ENCODE measurements at places on chromosomes 11 and 22.

DNA sequence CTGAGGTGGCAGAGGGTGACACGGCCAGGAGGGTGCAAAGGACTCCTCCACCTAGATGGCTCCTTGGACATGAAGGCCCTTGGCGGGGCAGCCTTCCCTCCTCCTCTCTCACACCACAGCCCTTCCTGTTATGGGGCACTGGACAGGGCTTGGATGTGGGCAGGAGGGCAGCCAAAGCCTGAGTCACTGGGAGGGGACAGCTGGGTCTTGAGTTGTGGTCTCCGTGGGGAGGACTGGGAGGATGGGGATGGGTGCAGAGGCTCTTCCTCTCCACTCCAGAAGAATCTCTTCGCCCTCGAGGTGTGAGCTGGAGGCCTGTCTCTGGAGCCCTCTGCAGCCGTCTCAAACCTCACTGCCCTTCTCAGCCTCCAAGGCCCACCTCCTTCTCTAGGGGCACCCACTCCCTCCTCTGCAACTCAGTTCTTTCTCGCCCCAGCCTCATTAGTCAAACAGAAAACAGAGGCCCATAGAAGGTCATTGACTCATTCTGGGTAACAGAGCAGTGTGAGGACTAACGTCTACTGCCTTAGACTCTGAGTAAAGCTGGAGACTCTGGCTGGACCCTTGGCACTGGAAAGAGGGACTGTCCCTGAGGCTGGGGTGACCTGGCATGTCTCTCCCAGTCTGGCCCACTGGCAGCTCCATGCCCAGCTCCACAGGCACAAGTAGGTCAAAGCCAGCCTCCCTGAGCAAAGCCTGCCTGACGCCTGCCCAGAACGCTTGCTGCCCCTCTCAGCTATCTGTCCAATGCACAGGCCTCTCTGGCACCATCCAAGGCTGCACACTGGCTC is 47.5 kb upstream of the CDON start:
- no peak for DNase-seq

GRCh38 chr11:20616920-20617319 is 17.5 kb downstream of the SLC6A5 start:
- DNase-seq: no peak

DNA sequence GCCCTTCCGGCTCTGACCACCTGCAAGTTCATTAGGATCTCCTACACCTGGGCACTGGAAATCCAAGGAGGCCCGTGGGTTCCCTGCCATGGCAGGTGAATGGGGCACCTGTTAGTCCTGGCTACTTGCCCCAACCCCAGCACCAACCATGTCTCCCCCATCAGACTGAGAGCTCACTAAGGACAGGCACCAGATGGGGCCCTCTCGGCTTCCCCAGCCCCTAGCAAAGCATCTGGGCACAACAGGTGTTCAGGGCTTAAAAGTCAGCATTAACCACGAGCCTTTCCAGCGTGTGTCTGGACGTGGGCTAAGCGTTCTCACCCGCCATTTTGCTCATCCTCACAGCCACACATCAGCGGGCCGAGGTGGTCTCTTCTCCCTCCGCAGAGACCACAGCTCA is 2.2 kb downstream of the SULT4A1 start:
- DNase-seq: no peak

DNA sequence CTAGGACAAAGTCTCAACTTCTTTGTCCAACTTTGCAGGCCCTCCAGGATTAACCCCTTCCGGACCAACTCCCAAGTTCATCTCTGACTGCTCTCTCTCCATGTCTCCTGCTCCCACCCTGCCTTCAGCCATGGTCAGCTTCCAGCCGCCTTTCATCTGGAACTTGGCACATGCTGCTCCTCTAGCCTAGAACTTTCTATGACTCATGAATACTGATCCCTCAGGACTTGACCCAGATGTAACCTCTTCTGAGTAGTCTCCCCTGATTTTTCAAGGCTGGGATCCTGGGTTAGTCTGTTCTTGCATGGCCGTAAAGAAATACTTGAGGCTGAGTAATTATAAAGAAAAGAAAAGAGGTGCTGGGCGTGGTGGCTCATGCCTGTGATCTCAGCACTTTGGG is 5.2 kb upstream of the SLC15A3 start:
- DNase-seq: no peak

DNA sequence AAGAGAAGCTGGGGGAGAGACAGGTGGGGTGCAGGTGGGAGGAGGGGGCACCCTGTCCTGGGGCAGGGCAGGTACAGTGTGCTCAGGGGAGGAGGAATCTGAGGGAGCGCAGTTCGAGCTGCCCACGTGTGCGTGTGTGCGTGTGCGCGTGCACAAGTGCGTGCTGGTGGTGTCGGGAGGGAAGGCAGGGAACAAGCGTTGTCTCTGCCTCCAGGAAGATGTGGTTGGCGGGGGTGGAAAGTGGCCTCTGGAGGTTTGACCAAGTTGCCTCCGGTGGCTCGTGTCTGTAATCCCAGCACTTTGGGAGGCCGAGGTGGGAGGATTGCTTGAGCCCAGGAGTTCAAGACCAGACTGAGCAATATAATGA is 49.9 kb upstream of the THY1 start:
- DNase-seq: no peak

DNA sequence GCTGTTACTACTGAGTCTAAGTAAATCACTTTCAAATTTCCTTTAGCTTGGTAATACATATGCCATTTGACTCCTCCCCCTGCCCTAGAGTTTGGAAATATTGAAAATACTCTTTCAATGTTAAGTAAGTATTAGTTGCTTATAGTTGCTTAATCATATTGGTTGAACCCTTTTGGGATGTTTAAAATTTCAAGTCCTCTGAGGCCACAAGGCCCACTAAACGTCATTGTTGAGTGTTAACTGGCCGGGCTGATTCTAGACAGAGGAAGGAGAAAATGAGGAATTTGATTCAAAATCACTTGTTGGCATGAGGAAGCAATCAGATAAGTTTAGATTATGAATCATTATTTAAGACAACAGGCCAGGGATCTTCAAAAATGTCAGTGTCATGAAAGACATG is 8.5 kb downstream of the NAV2 start:
- no peak for DNase-seq

DNA sequence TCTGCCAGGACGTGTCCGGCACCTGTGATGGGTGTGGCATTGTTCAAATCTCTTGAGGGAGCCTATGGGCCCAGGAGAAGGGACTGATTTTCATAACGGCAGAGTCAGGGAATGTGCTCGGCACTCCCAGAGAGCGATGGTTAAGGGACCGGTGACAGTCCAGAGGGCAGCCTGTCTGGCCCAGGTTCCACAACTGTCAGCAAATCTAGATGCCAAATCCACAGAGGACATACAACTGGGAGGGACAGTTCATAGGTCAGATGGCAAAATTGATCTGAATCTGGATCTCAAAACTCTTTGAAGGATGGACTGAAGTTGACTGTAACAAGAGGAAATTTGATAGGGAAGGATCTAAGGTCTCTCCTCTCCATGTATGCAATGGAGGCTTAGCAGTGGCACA is 7.5 kb downstream of the SEC14L2 start:
- DNase-seq: no peak
